ENCODE measurements at places on chromosomes 6 and 20.

DNA sequence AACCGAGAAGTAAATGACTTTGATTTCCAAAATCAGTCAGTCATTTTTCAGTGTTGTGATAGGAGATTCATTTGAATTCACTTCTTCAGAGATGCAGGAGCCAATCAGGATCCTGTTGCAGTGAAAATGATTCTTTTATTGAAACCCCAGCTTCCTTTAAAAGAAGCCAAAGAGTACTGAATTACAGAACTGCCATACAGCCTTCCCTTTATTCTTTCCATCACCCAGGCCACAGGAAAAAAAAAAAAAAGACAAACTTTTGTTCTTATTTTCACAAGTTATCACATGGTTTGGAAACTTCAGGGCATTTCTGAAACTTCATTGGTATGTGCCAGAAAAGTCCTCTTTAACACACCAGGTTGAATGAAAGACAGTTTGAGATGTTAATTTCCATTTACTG lies 1.8 kb upstream of the CARMIL1 start:
- no peak for DNase-seq

DNA sequence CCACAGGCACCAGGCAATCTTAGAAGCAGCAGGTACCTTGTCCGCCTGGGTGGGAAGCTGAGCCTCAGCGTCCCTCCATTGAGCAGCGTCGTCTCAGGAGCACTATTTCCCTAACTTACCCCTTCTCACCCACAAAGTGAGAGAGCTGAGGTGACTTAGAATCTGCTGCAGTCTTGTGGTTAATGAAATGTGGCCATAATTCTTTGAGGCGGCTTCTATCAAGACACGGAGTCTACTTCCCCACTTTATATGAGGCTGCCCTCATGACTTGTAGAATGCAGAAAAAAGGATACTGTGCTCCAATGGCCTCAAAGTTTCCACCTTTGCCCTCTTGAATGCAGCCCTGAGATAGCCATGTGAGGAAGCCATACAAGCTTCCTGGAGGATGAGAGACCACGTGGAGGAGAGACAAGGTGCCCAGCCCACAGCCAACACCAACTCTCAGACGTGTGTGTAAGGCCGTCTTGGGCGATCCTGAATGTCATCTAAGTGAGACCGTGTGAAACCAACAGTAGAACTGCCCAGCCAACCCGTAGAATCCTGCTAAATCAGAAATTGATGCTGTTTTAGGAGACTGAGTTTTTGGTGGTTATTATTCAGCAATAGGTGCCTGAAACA lies 9.1 kb upstream of the TAGAP start:
- DNase-seq: no peak

GRCh38 chr6:46684771-46685170 lies 2.9 kb upstream of the TDRD6 start:
- no peak for DNase-seq

DNA sequence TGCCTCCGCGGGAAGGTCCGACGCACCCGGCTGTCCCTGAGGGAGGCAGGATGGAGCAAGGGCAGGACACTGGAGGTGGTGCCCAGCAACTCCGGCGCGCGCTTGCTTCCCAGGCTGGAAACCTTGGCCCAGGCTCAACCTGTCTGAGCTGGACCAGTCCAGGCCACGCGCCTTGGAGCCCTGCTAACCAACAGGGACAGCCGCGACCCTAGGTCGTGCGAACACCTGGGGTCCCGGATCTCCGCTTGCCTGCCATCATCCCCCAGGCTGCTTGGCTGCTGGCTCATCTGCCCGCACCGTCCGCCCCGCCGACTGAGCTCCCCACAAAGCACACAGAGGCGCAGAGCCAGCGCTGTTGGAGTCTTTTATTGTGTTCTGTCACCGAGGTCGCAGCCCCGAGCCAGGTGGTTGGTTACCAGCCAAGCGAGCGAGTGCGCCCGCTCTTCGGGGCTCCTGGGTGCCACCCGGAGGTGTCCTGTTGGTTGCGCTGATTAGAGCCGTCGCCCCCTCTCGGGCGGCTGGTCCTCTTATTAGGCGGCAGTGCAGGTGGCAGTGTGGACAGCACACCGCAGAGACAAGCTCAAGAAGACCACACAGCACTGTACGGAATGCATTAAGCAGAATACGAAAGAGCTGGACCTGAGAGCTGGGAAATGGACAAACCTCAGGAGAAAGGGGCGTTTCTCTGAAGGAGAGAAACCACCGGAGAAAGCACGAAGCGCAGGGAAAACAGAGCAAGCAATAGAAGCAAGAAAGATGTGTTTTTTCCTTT lies 3.8 kb downstream of the COL12A1 start:
- no peak for DNase-seq

- DNase-seq: no peak
Measured at GRCh38 chr20:48774696-48775095, 53.1 kb downstream of the PREX1 start.

- no peak for DNase-seq
Measured at GRCh38 chr20:9838378-9839295, at the start of gene PAK5. Gene PAK5, minus strand, starts transcription at chr20:9839076. Its CDS starts 194,748 bp downstream, at chr20:9644328.

DNA sequence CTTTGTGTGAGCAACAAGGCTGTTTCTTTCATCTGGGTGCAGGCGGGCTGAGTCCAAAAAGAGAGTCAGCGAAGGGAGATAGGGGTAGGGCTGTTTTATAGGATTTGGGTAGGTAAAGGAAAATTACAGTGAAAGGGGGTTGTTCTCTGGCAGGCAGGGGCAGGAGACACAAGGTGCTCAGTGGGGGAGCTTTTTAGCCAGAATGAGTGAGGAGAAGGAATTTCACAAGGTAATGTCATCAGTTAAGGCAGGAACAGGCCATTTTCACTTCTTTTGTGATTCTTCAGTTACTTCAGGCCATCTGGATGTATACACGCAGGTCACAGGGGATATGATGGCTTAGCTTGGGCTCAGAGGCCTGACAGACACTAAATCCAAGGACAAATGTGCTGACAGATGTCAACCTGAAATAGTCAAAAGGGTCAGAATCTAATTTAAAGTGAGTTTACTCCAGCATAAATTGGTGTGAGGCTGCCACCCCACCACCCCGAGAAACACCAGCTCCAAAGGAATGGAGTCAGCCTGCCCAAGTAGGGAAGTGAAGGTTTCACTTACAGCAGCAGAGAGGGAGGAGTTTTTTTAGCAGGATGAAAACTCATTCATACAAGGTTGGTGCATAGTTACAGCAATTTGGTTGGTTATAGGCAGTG lies 560.0 kb upstream of the CDH4 start:
- DNase-seq: no peak

- DNase-seq: no peak
Measured at GRCh38 chr6:34201455-34202107, 35.1 kb upstream of the HMGA1 start.

GRCh38 chr6:100116411-100117194 lies 122.6 kb upstream of the MCHR2 start:
- peak; percentile 21 for DNase-seq

DNA sequence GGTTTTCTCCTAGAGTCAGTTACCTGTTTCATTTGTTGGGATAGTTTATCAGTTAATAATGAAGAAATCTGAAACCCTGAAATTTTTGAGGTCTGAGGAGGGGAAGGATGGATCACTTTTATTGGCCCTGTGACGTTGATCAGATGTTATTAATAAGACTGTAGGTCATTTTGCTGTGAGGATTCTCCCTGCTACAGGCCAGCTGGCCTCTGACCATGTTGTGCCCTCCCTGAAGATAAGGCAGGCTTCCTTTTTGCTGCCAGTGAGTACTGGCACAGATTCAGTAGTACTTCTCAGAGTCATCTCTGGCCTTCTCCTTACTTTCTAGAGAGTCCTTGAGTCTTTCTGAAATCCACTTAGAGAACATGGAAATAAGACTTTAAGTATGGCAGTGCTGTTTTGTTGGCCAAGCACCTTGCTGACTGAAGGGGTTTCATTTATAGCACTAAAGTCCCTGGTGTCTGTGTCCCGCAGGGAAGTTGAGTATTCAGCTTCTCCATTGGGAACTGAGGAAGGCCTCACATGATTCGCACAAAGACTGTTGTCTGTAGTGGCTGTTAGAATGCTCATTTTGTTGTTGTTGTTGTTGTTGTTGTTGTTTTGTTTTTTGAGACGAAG lies 202.6 kb downstream of the DTNBP1 start:
- no peak for DNase-seq

GRCh38 chr20:48825566-48825920 lies 2.3 kb downstream of the PREX1 start:
- no peak for DNase-seq

DNA sequence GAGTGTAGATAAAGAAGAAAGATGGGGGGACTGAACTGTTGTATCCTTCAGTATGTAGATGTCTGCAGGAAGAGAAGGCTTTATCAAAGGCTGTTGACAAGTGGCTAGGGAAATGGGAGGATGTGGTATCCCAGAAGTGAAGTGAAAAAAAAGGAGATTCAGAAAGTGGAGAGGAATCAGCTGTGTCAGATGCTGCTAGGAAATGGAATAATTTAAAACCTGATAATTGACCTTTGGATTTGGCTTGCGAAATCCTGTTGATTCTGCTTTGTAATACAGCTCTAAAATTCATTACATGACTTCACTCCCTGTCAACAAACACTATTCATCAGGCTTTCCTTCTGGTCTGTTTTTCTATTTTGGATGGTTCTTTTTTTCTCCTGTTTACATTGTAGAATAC lies 41.7 kb downstream of the PHF3 start:
- no peak for DNase-seq

DNA sequence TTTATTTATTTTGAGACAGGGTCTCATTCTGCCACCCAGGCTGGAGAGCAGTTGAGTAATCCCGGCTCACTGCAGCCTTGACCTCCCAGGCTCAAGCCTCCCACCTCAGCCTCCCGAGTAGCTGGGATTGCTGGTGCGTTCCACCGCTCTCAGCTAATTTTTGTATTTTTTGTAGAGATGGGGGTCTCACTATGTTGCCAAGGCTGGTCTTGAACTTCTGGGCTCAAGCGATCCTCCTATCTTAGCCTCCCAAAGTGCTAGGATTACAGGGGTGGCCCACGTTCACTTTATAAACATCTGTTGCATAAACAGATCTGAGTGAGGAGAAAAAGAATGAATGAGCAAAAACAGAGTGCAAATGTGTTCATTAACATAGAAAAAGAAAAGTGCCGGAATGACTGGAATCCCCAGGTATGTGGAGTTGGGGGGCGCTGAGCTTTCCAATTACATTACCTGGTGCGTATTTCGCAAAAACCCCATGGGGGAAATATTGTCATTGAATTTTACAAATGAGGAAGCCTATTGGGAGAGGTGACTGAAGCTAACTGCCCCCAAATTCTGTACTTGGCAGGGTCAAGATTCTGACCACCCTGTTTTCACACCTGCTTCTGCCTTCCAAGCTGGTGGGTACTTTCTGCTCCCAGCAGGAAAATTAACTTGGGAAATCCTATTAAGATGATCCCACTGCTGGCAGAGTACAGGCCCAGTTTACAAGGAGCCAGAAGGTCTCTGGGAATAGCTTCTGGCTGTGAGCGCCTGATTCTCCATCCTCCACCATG lies 207.7 kb upstream of the JARID2 start:
- no peak for DNase-seq

DNA sequence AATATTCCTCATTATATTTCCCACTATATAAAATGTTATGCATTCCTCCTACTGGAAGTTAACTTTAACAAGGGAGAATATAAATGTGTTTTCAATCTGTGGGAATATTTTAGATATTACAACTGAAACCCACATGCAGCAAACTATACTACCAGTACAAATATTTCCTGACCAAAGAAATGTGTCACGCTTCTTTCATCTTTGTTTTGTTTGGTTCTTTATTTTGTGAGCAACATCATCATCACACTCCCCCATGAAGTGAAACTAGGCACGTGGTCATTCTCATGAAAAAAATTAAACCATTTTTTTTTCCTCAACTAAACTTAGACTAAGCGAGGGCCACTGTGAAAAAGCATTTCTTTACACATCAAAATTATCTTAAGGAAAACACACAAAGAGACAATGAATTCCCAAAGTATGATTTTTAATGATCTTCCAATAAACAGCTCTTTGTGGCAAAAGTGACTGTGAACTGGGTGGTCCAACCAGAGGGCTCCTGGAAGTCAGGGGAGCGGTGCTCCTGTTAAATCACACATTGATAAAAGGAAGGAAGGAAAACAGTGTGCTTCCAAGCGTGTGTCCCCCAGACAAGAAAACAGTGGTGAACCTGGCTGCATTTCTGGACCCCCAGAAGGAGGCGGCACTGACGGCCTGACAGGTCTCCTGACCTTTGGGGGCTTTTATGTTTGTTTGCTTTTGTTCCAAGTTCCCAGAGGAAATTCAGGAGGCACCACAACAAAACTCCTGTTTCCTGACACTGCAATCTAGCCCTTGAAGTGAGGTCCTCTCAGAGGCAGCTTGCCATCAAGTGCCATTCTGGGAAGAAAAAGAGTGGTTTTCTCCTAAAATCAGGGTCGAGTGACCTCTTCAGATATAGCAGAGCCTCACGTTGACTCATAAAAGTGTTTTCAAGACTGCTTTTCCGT lies 166.8 kb upstream of the FOXQ1 start:
- DNase-seq: no peak

DNA sequence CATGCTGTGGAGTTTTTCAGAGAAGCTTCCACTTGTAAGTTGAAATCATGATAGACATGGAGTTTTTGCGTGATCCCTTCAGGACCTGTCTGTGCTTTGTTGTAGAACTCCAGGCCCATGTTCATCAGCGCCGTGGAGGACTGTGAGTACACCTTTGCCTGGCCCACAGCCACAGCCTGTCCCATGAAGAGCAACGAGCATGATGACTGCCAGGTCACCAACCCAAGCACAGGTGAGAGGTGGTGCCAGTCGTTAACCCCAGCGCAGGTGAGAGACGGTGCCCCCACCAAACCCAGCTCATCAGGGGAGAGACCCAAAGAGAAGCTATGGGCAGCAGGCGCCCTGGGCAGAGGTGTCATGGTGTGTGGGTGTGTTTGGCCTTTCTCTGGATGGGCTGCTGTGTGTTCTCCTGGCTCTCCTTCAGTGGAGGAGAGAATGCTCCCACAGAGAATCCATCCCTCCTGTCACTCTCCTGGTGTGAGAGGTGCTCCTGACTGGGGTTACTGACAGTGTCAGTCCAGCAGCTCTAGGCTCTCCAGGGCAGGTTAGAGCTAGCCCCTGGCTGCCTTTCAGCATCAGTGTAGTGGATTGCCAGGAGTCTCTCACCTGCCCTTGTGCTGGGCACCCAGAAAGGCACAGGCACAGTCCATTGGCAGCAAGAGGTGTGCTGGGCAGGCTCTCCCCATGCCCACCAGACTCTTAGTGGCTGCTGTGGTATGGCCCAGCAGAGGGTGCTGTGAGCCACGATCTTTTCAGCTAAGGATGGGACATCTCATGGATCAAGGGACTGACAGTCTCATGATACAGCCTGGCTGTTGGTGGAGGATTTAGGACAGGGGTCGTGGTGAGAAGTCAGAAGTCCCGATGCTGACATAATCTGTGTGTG lies 49.6 kb upstream of the SLC22A1 start:
- DNase-seq: no peak

Measured in CD4-positive, alpha-beta T cell treated with Interleukin-4 for 1 hour (primary cell).